H9 (cell line): ENCODE measurements at places on chromosomes 12 and 14.

- no peak for DNase-seq
These were observed 72.2 kb downstream of the VCPKMT start for GRCh38 chr14:50044042-50044651.

DNA sequence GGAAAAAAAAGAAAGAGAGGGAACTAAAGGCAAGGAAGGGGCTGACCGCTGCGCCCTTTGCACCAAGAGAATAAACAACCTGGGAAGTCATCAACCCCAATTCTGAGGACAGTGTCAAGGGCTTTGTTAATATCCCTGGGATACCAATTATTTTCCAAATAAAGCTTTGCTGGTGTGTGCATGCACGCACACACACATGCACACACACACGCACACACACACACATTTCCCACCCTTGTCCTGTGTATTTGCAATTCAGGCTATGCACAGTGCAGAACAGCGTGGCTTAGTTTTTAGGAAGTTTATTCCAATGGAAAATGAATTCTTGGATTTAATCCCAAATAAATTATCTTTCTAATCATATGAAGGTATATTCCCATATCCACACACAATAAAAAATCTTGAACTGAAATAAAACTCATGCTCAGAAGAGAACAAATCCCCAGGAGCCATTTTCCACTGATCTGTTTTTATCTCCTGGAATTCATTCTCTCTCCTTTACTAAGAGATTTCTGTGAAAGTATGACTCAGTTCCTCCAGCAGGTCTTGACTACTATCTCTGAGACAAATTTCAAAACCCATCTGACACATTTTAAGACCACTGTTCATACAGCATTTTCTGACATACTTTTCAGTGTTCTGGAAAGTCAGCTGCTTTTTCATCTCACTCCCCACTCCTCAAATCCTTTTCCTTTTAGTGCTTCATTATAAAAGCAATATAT lies 334.4 kb upstream of the ATP2B1 start:
- DNase-seq, result no peak

DNA sequence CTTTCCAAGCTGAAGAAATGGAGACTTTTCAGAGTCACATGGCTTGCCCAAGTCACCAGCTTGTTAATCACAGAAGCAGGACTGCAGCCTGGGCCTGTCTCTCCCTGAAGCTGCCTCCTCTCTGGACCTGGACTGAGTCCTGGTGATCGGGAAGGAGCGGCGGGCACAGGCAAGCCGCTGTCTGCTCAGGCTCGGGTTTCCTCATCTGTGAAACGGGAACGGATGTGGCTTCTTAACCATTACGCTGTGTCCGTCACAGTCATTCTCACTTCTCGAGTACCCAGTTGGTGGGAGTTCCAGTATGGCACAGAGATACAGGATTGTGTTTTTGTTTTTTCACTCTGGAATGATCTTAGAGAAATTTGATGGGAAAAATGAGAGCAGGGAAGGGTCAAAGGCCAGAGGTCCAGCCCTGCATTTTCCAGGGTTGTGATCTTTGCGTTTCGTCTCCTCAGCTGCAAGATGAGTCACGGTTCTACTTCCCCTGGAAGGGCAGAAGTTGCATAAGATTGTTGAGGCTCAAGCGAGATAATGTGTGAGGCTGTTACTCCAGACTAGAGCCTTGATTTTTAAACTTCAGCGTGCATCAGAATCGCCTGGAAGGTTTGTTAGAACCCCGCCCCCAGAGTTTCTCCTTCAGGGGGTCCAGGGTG lies 7.6 kb upstream of the LRTM2 start:
- no peak for DNase-seq

DNA sequence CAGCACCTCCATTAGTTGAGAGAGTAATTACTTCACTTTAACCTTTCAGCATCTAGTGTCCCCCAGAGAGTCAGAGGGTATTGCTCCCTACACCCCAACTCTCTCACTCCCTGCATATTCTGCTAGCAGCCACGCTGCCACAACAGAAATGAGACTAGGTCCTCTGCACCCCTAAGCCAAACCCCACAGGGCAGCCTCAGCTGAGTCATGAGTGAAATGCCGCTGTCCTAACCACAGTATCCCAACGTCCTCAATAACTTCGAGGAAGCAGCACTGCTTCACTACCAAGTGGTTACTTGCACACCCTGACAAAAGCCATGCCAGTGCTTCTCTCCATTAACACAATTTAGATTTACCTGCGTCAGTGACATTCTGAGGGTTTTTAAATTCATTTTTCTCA lies 6.9 kb upstream of the LYZ start:
- no peak for DNase-seq

DNA sequence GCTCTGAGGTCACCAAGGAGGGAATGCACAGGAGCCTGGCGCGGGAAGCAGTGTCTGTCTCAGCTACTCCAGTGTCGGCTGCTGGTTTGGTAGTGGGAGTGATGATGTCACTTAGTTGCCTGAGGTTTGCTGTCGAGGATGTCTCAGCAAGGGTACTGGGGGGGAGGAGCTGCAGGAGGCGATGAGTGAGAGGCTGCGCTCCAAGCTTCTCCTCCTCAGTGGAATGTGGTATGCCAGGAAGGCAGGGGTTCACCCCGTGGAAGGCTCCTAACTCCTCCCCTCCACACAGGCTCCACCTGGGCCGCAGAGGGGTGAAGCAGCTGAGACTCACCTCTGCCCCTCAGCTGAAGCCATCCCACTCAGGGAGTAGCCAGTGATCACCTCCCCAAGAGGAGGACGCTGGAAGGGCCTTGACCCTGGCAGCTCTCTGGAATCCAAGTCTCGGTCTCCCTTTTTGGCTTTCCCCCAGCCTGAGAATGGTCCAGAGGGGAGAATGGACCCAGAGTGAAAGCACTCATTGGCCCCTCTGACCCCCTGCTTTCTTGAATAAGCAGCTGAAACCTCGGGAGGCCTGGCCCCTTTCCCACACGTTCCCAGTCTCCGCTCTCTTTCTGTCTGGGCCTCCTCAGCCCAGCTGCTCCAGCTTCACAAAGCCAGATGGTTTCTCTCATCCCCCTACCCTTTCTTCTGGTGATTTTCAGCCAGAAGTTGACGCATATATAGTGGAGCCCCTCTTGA lies 178.9 kb upstream of the FKBP4 start:
- DNase-seq, result peak; percentile 66

DNA sequence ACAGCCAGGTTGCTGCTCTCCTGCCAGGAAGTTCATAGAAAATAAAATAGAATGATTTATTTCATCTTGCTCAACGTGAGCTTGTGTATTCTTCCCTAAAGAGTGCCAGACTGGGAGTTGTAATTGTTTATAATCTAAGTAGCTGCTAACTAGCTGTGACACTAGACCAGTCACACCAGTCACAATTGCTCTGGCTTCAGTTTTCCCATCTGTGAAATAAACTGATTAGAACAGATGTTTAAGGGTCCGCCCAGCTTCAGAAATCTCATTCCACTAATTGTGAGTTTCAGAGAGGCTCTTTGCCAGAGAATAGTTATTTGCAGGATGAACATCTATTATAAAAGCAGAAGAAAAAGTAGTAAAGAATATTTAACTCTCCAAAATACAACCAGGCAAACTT lies 55.6 kb upstream of the ZDHHC17 start:
- no peak for DNase-seq

DNA sequence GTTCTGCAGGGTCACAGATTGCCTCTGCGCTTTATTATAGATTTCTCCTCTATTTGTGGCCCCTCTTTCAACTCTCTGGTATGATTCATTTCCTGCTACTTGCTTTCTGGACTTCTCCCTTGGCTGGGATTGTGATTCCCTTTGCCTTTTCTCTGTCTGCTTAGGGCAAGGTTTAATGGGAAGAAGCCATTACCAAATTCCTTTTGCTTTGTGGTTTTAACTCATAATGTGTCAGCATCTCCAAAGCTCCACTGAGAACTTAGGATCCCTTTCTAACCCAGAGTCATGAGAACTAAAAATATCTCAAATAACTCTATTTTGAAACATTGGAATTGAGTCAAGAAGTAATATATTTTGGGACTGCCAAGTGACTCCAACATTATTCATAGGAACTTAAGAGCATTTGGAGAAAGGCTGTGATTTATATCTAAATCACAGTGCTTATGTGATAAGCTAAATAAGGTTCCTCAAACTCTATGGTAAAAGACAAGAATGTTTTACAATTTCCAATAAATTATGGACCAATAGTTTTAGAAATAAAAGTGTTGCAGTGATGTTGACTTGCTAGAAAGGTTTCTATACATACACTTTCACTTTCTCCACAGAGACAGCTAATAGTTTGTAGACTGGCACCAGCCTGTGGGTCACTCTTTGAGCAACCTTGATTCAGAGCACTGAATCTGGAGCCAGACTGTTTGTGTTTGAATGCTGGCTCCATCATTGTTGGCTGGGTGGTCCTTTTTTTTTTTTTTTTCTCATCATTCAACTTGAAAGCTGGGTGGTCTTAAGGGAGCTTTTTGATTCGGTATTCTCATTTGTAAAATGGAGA lies 93.9 kb downstream of the DACT1 start:
- no peak for DNase-seq

GRCh38 chr12:82964446-82964845 lies 277.7 kb downstream of the TMTC2 start:
- no peak for DNase-seq

GRCh38 chr12:32400866-32401265 lies 1.5 kb downstream of the FGD4 start:
- DNase-seq, result no peak

GRCh38 chr12:84969226-84969625 lies 56.6 kb upstream of the SLC6A15 start:
- DNase-seq, result no peak

DNA sequence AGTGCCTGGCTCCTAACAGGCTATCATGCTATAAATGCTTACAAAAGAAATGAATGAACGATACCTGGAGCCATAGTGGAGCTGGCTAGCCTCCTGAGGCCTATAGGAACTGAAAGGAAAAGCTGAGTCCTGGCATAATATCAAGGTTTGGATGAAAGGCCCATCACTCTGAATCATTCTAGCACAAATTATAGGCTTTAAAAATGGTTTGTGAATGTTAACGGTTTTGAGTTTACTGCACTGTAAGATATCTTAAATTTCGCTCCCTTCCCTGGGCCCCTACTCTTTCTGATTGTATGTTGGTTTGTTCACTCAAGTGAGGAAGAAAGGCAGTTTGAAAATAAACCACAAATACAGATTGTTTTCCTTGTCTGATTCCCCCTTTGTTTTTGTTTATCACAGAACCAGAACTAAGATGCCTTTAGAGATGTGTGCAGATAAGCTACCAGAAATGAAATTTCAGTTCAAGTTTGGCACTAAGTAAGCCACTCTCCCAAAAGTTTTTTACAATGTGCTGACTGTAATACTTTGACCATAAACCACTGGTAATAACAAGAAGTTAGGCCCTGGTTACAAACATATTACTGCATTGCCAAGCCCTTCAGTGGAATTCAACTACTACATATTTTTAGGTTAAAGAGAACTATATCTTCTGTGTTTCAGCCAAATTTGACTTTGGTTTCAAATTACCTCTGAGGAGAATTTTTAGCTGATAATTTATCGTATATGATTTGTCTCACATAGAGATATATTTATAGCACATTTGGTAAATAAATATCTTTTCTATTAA lies 89.5 kb downstream of the ALX1 start:
- DNase-seq, result no peak

DNA sequence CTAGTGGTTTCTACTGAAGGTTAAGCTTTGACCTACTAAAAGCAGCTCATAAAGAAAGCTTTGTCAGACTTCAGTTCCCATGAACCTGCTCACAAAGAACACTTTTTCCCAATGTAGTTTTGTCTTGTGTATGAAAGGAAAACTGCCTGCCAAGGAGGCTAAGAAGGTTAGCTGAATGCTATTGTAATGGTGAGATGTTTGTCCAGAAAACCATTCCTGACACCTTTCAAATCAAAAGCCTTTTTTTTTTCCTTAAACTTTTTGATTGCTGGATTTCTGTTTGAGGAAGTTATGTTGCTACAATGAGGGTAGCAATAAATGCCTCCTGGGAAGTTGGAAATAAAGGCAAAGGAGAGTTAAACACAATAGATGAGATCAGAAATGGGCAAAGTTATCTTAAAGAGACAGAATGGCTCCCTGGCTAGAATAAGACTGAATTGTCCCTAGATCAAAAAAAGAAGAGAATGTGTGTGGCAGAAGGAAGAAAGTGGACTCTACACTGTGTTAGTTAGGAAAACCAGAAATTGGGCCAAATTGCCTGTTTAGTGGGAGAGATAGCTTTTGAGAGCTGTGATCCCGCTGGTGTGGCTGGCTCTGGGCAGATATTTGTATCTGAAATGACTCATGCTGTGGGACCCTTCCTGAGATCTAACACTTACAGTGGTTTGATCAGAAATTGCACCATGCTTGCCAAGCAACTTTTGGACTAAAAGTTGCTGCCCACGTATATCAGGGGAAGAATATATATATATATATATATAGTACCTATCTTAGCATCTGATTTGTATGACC lies 27.5 kb downstream of the TECPR2 start:
- DNase-seq, result no peak

GRCh38 chr12:29625359-29625953 lies 128.0 kb upstream of the OVCH1 start:
- DNase-seq, result no peak

DNA sequence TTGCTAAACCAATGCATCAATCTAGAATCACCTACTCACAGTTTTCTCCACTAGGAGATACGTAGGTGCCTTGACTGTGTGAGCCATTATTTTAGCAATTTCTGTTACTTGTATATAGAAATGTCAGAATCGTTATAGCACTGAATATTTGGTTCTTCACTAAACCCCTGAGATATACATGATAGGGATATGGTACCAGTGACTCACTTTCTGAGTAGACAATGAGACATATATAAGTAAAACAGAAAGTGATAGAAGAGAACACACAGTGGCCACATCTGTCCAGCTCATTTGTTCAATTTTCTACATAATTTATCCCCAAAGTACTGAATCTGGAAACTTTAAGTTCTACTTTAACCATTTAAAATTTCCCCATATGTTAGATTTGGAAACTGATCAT lies 1505.5 kb upstream of the TMEM132C start:
- DNase-seq, result no peak

DNA sequence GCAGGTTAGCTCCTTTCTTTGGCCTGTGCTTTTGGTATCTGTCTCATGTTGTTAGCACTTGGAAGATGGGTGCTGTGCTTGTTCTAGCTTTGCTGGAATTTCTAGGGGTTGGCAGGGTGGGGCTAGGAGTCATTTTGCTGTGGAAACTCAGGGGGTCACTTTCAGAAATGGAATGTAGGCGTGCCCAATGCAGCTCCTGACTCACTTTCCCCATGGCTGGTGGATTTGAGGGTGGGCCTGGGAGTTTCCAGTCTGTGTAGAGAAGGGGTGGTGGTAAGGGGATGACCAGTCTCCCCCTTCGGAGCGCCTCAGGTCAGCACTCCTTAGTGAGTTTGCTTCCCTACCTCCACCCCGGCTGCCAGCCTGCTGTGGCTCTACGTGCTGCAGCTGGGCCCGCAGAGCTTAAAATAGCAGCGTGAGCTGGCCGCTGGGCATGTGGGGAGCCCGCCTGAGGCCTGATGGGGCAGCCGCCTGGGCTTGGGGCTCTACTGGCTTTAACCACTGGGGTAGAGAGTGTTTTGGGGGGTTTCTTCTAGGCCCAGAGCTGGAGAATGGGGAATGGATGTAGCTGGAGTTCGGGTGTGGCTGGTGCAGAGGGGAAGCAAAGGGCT lies 108.2 kb downstream of the TSPAN9 start:
- DNase-seq, result no peak

DNA sequence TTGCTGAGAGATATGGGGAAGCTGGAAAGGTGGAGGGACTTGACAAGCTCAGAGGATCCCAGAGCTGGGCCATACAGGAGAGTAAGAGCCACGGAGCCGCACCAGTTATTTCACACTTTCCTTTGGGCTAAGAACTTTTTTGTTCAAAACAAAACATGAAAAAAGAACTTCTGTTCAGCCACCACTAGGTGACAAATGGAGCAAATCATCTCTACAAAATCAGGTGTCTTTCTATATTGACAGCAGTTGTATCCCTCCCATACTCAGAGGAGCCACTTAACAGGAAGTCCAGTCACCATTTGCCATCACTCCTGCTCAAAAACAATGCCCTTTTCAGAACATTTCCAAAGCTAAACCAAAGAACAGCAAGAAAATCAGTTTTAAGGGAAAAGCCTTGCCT lies 70.3 kb upstream of the DBX2 start:
- DNase-seq, result no peak
